ENCODE measurements at places on chromosomes 16 and 17. TPM values are rescaled to one million over a fixed set of nuclear protein-coding genes. Genes with fewer than 3 reads are reported as not detected.

GRCh38 chr16:50408001-50408561 is 39.3 kb upstream of the BRD7 start:
- no peak for DNase-seq

GRCh38 chr16:88383401-88384221 is 852 bp downstream of the ZNF469 start:
- DNase-seq, result peak; percentile 58

- no peak for DNase-seq
These were observed 96.3 kb downstream of the TNFRSF13B start for GRCh38 chr17:16875662-16876061.

- DNase-seq, result no peak
These were observed 50.8 kb downstream of the RPH3AL start for GRCh38 chr17:301681-302299.

ESRP2 gene
- 1.5 TPM for total RNA-seq

- peak; percentile 27 for DNase-seq
These were observed 2.0 kb downstream of the KLHL36 start for GRCh38 chr16:84650062-84650991.

DNA sequence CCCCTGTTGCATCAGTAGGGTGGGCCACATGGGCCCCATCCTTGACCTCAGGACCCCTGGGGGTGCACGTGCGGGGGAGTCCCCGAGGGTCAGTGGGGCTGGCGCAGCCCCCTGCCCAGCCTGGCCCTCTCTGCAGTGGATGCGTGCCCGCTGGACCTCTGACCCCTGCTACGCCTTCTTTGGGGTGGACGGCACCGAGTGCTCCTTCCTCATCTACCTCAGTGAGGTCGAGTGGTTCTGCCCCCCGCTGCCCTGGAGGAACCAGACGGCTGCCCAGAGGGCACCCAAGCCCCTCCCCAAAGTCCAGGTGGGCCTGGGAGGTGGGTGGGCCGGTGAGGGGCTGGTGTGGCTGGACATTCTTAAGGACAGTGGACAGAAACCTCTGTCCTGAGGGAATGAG is 35.9 kb downstream of the MGAT5B start:
- DNase-seq, result no peak

- DNase-seq, result no peak
These were observed 4.1 kb downstream of the DDX5 start for GRCh38 chr17:64502021-64502420.

DNA sequence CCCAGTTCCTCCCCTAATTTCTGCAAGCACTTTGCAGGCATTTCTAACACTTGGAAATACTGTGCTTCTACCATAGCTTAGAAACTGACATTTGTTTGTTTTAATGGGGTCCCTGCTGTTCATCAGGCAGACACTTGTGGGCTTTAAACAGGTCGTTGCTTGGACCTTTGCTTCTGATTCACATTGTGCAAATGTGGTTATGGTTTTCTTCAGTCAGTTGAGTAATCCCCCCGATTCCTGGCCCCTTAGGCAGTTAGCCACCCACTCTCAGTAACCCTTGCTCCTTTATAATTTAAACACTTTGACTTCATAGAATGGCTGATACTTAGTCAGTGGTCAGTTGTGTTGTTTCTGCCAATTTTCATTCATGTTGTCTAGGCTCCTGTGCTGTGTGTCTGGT is 39.4 kb downstream of the SLC47A1 start:
- DNase-seq, result no peak
